ENCODE measurements at places on chromosomes 11 and 22.

- no peak for DNase-seq
Measured at GRCh38 chr22:23067691-23068090, 2.6 kb upstream of the GNAZ start.

DNA sequence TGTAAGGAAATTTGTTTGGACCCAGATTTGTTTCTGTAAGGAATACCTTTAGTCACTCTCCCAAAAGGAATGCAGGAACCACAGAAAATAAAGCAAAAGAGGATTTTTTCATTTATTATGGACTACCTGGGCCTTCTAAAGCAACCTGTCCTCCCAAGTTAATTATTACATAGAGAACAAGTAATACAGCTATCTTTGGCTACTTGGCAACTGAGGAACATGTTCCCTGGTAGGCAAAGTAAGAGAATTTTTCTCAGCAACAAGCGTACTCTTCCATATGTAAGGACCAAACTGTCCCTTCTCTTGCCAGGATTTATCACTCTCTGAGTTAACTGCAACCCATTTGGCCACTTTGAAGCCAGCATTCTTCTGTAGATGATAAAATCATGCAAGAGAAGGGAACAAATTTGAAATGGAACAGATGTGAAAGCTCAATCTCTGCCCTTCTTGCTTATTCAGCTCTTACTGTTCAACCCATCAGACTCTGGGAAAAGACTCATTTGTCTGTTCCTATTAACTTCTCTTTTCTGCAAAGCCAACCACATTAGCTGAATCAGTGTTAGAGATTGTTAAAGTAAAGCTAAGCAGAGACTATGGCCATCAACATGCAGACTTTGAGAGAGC is 190.2 kb downstream of the SWAP70 start:
- DNase-seq = no peak

GRCh38 chr11:12668166-12668565 is 6.1 kb upstream of the TEAD1 start:
- DNase-seq = no peak

DNA sequence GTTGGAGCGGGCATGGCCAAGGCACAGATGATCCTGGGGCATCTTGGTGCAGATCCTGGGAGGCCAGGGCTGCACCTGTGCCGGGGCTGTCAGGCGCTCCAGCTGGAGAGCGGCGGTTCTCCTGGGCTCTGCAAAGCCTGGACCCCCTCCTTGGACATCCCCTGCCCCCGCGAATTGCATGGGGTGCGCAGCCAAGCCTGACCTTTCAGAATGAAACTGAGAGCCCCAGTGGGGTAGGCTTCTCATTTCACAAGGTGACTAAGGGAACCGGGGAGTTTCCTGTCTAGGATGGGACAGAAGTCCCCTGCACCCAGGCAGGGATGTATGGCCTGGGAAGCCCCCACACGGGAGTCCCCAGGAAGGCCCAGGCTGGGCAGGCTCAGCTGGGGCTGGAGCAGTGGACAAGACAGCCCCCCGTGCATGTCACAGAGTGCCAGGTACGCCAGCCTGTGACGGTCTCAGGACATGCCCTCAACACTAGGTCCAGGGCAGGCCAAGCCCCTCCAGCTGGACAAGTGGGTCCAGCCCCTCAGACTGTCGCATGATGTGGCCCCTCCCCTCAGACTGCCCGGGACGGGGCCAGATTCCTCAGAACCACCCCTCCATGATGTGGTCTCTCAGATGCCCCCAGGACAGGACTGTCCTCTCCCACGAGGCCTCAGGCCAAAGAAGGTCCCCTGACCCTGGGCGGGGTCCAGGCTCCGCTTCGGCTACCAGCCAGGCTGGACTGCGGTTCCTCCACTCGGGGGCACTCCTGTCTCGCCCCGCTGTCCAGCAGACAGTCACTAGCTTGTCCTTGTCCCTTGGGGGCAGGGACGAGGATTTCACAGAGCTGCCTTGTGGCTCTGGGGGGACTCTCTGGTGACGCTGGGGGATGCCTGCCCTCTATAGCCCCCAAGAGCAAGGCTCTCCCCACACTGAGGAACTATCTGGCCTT is 2.3 kb downstream of the LSP1 start:
- DNase-seq = no peak

Measured in T1000 (cell line).